ENCODE measurements at places on chromosomes 3 and 15.

DNA sequence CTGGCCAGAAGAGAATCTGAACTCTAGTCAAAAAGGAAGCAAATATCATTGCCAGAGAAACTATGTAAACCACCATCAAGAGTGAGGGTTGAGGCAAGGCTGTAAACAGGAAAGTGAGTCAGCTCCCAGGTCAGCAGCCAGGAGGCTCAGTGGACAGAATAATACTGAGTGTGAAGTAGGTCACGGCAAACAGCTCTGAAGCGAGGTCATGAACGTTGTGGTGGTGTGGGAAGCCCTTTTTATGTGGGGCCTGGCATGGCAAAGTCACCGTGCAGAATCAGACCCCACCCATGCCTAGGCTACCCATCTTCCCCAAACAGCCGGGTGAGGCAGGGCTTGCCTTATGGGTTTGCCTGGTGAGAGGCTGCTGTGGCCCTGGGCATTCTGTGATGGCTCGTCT lies 43.9 kb downstream of the THBS1 start:
- peak; percentile 91 for DNase-seq

- no peak for DNase-seq
Observed at GRCh38 chr3:106508331-106508893, 639.6 kb upstream of the CBLB start.

GRCh38 chr15:100601617-100602063 lies 344 bp downstream of the LINS1 start:
- DNase-seq = no peak

DNA sequence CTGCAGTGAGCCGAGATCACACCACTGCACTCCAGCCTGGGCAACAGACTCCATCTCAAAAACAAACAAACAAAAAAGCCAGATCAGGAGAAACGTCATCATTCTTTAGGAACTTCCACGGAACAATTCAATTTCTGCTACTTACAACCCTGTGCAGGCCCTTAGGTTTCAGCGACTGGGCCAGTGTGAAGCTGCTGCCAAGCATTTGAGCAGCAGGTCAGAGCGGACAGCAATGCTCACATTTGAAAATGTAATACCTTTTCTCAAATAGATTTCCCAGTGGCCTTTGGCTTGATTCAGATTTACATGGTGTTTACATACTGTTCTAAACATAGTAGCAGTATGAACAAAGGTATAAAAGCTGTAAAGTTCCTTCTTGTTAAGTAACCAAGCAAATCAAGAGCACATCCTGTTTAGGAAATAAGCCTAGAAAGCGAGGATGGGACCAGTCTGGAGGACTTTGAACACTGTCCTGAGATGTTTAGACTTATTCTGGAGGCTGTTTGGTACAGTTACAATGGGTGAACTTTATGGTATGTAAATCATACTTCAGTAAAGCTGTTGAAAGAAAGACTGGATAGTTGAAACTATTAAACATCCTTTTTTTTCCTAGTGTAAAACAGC lies 141.2 kb downstream of the HCN4 start:
- no peak for DNase-seq
